ENCODE measurements at places on chromosomes 12 and 14.

DNA sequence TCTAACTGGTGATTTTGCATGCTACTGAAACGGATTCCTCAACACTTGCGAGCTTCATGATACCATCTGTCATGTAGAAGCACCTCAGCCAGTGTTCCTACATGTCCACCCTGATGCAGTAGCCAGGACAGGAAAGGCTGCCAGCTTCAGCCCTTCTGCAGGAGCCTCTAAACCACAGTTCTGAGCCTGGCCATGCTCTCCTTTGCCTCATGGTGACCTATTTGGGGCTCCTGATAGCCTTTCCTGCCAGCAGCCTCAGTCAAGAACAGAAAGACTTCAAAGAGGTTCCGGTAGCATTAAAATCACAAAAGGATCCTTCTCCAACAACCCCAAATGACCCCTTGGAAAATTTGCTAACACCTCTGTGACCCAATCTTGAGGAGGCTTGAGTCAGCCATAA lies 96.0 kb downstream of the CNTN1 start:
- no peak for DNase-seq

DNA sequence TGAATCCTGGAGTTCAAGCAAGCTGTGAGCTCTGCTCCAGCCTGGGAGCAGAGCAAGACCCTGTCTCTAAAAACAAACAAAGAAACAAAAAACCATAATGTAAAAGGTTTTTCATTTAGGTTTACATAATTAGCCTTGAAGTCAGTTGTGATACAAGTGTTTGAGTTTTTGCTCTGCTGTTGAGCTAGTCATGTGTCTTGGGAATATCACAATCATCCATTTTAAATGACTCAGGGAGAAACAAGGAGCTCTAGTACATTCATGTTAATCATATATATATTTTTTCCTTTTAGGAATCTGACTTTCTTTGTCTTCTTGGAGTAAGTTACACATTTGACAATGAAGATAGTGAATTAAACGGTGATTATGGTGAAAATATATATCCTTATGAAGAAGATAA lies 12.9 kb downstream of the MIA2 start:
- DNase-seq, result no peak

DNA sequence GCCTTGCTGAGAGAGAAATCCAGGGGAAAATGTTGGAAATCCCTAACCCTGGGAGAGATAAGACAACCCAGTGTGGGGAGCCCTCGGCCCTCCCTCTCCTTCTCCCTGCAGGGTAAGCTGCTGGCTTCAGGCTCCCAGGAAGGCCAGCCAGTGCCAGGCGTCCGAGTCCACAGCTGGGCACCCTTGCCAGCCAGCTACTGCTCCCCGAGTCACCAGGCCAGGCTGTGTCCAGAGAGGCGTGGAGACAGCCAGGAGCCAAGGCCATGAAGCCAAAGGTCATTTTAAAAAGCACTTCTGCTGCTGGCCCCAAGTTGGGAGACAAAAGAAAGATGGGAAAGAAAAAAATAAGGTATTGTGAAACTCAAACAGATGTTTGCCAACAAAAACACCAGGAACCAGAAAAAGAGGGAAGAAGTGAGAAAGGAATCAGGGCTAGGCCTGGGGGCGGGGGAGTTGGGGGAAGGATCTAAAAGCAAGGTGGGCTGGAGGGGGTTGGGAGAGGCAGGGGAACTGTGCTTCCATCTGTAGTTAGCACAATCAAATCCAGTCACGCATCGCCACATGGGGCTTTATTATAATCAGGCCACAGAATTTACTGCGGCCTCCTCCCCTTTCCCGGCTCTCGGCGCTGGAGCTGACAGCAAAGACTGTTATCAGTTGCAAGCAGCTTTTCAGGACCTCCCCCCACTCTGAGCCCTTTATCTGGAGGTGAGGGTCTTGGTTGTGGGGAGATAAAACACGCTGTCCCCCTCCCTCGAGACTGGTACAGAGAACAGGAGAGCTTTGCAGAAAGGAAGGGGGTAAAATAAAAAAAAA lies 33.5 kb downstream of the RBM19 start:
- DNase-seq, result no peak

GRCh38 chr12:51419425-51420193 lies 5.0 kb upstream of the SLC4A8 start:
- DNase-seq, result no peak

GRCh38 chr14:23248601-23249000 lies 10.9 kb downstream of the RNF212B start:
- no peak for DNase-seq

DNA sequence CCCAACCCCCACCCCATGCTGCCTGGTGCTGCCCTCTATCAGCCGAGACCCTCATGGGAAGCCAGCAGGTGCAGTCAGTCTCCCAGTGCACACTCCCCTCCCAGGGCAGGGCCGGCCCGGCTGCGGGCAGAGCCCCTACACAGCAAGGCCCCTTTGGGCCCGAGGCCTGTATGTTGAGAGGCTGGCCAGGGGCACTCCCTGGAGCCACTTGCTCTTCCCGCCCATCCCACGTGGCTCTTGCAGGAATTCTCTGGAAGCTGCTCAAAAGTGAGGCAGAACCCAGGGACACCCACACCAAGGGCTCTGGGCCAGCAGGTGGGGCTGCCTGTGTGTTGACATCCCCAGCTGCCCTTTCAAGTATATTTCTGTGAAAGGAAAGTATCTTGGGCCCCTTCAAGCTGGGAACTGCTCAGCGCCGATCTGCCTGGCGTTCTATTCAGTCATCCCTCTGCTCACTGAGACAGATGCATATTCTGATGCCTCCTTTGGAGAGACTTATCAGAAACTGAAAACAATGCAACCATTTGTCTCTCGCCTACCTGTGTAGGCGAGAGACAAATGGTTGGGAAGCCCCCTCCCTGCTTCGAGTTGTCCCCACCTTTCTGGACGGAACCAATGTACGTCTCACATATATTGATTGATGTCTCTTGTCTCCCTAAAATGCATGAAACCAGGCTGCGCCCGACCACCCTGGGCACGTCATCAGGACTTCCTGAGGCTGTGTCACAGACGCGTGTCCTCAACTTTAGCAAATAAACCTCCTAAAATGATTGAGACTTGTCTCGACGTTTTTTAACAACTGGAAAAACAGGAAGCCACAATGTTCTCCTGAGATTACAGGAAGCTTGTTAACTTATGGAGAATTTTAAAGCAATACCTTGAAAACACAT lies 6.0 kb downstream of the GPR132 start:
- DNase-seq, result no peak

GRCh38 chr12:89977405-89978085 lies 268.9 kb upstream of the ATP2B1 start:
- no peak for DNase-seq

- no peak for DNase-seq
Observed at GRCh38 chr12:19421503-19422282, 17.6 kb upstream of the AEBP2 start.

DNA sequence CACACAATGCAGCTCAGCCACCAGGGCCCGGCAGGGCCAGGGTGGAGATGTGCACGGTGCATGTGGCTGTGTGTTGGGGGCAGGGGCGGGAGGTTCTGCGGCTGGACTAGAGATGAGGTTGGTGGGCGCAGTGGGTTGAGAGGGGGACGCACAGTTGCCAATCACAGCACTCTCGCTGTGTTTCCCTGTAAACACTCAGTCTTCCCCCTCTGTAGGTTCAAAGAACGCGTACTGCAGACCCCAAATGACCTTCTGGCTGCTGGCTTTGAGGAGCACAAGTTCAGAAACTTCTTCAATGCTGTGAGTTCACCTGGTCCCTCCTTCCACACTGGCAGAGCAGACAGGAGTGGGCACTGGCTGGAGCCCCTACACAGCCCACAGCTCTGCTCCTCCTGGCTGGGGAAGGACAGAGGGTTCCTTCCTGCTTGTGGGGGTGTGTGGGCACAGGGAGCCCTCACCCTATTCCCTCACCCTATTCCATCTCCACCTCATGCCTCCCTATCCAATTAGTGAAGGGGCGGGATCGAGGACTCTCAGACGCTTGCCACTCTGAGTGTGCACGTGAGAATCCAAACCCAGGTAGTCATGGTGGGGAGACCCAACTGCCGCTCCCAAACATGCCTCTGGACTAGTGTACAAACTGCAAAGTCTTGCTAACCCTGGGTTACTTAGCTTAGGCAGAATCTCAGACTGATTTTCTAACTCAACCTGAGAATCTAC lies 17.8 kb downstream of the OTUB2 start:
- no peak for DNase-seq

DNA sequence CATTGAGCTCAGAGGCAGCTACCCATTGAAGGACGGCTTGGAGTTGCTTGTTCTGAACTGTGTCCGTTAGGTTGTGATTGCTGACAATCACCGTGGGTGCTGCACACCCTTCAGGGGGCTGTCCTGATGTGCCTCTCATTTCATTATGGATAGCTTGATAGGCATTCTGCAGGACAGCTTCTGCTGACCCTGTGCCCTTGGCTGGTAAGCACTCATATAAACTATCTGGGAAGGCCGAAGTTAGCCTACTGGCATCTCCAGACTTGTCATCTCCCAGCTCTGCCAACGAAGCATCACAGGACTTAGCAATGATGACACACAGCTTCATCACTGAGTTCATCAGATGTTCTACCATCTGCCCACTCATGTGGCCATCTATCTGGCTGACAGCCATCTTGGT lies 22.3 kb downstream of the AKAP3 start:
- no peak for DNase-seq

- no peak for DNase-seq
Observed at GRCh38 chr12:10082117-10082874, 16.5 kb downstream of the CLEC1A start.

GRCh38 chr12:13816394-13816793 lies 165.0 kb downstream of the GRIN2B start:
- no peak for DNase-seq

GRCh38 chr12:125685915-125686314 lies 620.7 kb downstream of the AACS start:
- no peak for DNase-seq

- no peak for DNase-seq
Observed at GRCh38 chr12:13044906-13045299, 722 bp downstream of the FAM234B start.

- DNase-seq, result no peak
Observed at GRCh38 chr14:32896979-32897697, 41.5 kb upstream of the NPAS3 start.

DNA sequence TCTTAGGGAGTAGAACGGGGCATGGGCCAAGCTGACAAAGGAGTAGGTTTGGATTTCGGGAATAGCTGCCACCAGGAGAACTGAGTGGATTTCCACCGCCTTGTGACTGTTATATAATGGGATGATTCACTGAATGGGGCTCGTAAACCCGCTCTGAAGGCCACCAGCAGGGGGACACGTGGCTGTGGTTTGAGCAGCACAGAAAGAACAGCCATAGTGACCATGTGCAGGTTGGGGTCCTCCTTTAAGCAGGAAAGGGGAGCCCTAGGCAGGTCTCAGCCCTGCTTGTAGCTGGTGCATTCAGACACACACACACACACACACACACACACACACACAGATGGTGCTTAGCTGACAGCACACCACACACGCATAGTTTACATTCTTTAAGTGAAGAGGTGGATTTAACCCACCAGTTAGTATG lies 8.6 kb upstream of the ASB2 start:
- no peak for DNase-seq

DNA sequence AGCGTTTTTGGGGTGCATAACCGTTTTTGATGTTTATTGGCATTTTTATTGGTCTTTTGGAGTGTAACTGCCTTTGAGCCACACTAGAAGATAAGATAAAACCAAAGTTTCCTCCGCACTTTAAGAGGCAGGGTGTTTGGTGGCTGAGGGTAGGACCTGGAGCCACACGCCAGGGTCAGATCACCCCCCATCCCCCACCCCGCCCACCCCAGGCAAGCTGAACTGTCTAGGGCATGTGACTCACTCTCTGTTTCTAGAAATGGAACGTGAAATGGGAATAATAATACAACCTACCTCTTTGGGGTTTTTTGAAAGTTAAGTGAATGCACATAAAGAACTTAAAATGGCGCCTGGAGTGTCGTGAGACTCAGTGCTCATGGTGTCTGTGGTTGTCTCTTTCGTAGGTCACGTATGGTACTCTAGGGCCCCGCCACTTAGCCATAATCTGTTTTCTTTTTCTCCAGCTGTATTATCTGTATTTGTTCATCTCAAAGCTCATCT lies 56.0 kb downstream of the PPP2R5C start:
- DNase-seq, result no peak

GRCh38 chr12:131990066-131990979 lies 40.6 kb downstream of the EP400 start:
- DNase-seq, result no peak

DNA sequence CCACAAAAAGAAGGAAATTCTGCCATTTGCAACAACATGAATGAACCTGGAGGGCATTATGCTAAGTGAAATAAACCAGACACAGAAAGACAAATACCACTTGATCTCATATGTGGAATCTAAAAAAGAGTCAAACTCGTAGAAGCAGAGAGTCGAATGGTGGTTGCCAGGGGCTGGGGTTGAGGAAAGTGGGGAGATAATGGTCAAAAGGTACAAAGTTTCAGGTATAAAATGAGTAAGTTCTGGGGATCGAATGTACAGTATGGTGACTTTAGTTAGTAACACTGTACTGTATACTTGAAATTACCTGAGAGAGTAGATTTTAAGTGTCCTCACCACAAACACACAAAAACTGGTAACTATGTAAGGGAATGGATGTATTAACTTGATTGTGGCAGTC lies 129.4 kb downstream of the PPM1H start:
- DNase-seq, result no peak

- no peak for DNase-seq
Observed at GRCh38 chr12:92134638-92135274, 10.9 kb downstream of the BTG1 start.

DNA sequence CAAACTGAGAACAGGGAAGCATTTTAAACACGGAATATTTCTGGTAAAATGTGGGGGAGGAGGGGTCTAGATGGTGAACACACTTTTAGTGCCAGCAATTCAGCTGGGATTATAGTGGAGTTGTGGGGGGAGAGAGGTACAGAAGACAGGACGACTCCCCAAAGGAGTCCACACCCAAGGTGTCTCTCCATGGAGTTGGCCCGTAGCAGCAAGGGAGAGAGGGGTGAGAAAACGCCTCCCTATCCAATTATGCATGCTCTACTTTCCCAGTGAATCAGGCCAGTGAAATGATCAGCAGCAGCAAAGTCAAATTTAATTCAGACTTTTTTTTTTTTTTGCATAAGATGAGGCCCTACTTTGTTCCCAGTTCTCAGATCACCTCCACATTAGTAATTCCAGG lies 38.6 kb downstream of the BTG1 start:
- DNase-seq, result no peak

DNA sequence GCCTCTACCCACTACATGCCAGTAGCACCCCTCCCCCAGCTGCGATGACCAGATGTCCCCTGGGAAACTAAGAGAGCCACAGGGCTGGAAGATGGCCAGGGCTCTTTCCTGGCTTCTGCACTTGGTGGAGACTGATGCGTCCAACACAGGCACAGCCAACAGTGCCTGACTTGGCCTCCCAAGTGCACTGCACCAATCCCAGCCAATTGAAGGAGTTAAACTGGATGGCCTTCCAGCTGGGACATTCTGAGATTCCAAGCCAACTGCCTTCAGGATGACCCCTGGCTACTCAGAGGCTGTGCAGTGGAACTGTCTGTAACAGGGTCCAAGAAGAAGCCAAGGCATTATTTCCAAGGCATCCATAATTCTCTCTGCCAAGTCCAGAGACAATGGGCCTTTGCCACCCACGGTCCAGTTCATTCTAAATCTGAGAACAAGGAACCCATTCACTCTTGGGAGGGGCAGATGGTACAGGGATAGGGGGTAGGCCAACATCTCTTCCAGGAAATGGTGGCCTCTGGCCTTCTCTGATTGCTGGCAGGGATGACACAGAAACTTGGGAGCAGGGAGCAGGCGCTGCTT lies 35.2 kb downstream of the PRIMA1 start:
- DNase-seq, result no peak

- DNase-seq, result no peak
Observed at GRCh38 chr12:90246688-90247087, 538.0 kb upstream of the ATP2B1 start.

- no peak for DNase-seq
Observed at GRCh38 chr14:61334197-61334701, 12.9 kb downstream of the PRKCH start.

All from coronary artery (tissue), 2 donors.